Hippocampal formation (tissue), 2 donors: ENCODE measurements at places on chromosomes 12 and 14.
A peak's percentile ranks its signal among the peaks of the same experiment; 100 is the strongest.

GRCh38 chr12:10094646-10095395 lies 4.0 kb downstream of the CLEC1A start:
- no peak for DNase-seq

DNA sequence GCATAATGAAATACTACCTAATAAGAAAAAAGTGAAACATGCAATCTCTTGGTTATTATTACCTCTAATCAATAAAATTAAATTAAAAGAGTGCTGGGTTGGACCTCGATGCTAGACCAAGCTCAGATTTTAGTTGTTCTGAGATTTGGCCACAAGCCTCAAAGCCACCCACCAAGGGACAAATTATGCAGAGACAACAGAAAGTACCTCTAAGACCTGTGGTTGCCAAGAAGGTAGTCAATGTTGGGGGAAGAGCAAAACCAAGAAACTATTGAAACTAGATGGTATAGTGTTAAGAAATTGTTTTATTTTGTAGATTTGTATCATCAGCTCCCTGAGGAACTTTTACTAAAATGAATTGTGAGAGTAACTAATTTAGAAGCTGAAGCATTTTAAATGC lies 43.8 kb upstream of the ARID2 start:
- DNase-seq: no peak

- DNase-seq: no peak
These were observed 54.1 kb downstream of the BEGAIN start for GRCh38 chr14:100532906-100533655.

- DNase-seq: peak; percentile 37
These were observed 7.1 kb upstream of the ASB8 start for GRCh38 chr12:48164451-48164850.

DNA sequence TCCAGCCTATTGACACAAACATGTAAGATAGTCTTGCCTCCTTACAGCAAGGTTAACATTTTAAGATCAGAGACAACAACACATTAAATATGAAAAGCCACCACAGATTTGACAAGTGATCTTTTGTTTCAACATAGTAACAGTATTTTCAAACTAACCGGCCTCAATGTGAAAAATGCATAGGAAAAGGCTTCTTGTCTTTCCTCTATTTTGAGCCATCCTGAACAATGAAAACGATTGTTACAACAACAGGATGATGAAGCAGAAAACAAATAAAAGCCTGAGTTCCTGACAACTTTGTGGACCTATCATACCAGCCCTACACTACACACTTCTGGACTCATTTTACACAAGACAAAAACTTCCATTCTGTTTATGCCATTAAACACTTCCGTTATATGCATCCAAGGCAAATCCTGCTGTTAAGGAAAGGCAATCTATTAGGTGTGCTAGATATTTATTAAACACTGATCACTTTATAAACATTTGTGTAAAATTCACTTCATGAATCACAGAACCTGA lies 37.3 kb downstream of the BAZ1A start:
- DNase-seq: no peak

GRCh38 chr12:62537551-62537950 lies 70.9 kb downstream of the MON2 start:
- DNase-seq: no peak

DNA sequence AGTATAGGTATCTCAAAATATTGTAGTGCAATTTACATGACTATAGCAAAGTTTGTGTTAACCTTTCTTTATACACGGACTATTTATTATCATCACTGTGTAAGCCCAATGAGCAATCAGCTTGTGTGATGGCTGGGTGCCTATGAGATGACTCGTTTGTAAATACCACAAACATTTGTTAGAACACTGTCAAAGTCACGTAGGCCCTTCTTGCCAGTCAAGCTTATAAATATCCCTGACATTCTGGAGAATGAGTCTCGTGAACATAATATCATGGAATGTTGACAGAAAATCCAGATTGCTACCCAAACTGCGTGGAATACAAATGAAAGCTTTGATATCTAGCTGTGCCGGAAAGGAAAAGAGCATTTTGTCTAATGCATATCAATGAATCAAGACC lies 648.3 kb upstream of the MDGA2 start:
- DNase-seq: no peak

GRCh38 chr14:22113401-22113800 lies 439.8 kb upstream of the OR4E1 start:
- no peak for DNase-seq

- no peak for DNase-seq
These were observed 424 bp downstream of the BBOF1 start for GRCh38 chr14:74019408-74020137.

DNA sequence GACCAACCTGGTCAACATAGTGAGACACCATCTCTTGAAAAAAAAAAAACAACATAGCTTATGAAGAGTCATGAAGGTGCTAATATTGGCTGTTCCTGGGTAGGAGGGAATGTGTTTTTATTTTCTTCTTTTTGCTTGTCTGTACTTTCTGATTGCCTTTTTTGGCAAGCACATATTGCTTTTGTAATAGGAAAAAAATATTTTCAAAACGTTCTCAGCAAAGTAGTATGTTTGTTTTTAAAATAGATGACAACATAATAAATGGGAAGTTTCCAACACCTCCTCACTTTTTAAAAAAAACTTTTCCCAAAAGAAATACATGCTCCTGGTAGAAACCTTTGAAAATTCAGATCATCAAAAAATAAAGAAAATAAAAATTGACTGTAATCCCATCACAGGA lies 20.9 kb downstream of the FOS start:
- no peak for DNase-seq

DNA sequence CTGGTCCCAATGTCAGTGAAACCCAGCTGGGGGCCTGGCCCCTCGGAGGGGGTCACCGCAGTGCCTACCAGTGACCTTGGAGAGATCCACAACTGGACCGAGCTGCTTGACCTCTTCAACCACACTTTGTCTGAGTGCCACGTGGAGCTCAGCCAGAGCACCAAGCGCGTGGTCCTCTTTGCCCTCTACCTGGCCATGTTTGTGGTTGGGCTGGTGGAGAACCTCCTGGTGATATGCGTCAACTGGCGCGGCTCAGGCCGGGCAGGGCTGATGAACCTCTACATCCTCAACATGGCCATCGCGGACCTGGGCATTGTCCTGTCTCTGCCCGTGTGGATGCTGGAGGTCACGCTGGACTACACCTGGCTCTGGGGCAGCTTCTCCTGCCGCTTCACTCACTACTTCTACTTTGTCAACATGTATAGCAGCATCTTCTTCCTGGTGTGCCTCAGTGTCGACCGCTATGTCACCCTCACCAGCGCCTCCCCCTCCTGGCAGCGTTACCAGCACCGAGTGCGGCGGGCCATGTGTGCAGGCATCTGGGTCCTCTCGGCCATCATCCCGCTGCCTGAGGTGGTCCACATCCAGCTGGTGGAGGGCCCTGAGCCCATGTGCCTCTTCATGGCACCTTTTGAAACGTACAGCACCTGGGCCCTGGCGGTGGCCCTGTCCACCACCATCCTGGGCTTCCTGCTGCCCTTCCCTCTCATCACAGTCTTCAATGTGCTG lies 11.0 kb downstream of the ZBTB39 start:
- DNase-seq: no peak

GRCh38 chr12:30701056-30701455 lies 5.4 kb upstream of the IPO8 start:
- DNase-seq: no peak

GRCh38 chr14:89255012-89255411 lies 162.0 kb downstream of the FOXN3 start:
- DNase-seq: no peak

DNA sequence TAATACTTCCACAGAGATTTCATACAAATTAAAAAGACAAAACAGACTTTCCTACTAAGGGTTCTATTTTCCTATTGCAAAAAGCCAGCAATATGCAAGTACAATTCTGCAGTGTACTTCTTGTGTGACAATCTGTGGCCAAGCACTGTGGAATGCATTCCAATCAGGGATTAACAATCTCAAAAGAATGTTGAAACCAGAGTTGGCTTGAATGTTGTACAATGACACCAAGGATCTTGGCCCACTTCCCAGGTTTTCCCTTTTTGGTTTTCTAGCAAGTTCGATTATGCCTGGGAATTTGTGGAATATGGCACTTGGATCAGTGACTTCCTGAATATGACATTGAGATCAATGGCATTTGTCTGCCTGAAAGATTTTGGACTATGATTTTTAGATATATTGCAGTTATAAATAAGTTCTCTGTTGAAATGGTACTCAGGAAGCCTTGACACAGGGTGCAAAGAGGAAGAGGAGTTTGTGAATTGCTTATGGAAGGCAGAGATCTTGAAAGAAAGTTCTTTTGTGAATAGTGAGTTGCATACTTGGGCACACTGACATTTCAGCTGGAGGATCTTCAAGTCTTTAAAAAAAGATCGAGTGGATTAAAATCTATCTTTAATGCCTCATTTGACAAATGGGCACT lies 81.4 kb upstream of the FERMT2 start:
- peak; percentile 10 for DNase-seq

DNA sequence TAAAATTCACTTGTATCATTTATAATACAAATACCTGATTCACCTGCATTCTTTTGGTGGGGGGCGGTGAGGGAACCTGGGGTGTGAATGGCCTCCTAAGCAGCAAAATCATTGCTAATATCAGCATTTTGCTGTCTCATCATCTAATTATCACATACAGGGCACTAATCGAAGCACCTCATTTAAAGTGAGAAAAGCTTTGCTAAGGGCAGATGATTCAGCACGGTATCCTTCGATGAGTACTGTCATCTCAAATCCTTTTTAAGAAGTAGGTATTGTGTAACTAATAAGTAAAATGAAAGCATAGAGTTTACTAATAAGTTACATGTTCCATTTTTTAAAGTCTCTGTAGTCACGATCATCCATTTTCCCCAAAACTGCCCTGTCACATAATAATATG lies 278.1 kb upstream of the SOX5 start:
- DNase-seq: no peak

- DNase-seq: no peak
These were observed 13.1 kb downstream of the MYBPC1 start for GRCh38 chr12:101607894-101608293.

- DNase-seq: peak; percentile 63
These were observed 627 bp downstream of the CPM start for GRCh38 chr12:68932128-68932960.

- DNase-seq: no peak
These were observed 110.5 kb upstream of the FUT8 start for GRCh38 chr14:65301862-65302539.

- no peak for DNase-seq
These were observed 93.2 kb downstream of the TMTC3 start for GRCh38 chr12:88235183-88235833.

DNA sequence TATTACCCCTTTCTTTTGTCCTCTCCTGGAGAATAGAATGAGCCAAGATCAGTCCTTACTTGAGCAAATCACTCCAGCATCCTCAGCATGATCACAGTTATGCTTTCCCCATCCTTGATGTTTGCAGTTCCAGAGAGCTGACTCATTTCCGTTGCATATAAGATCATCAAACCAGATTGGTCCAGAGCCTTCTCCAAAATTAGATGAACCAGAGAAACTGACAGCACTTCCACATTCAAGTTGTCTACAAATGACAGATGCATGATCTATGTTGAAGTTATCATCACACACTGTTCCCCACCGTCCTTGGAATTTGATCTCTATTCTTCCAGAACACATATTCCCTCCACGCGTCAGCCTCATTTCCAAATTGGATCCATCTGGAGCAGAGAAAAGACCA lies 4.8 kb downstream of the CD163 start:
- DNase-seq: peak; percentile 6

DNA sequence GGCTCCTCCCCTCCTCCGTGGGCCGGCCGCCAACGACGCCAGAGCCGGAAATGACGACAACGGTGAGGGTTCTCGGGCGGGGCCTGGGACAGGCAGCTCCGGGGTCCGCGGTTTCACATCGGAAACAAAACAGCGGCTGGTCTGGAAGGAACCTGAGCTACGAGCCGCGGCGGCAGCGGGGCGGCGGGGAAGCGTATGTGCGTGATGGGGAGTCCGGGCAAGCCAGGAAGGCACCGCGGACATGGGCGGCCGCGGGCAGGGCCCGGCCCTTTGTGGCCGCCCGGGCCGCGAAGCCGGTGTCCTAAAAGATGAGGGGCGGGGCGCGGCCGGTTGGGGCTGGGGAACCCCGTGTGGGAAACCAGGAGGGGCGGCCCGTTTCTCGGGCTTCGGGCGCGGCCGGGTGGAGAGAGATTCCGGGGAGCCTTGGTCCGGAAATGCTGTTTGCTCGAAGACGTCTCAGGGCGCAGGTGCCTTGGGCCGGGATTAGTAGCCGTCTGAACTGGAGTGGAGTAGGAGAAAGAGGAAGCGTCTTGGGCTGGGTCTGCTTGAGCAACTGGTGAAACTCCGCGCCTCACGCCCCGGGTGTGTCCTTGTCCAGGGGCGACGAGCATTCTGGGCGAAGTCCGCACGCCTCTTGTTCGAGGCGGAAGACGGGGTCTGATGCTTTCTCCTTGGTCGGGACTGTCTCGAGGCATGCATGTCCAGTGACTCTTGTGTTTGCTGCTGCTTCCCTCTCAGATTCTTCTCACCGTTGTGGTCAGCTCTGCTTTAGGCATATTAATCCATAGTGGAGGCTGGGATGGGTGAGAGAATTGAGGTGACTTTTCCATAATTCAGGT lies at the start of gene PSEN1:
PSEN1 (plus strand) TSS at position 121 of the 839 bp plus-strand sequence. CDS start 11,513 bp downstream, outside the sequence.
- DNase-seq: peak; percentile 98
